ENCODE measurements at places on chromosomes 12 and 14.

- DNase-seq, result no peak
These were observed 160.6 kb downstream of the CAPZA3 start for GRCh38 chr12:18898470-18898869.

DNA sequence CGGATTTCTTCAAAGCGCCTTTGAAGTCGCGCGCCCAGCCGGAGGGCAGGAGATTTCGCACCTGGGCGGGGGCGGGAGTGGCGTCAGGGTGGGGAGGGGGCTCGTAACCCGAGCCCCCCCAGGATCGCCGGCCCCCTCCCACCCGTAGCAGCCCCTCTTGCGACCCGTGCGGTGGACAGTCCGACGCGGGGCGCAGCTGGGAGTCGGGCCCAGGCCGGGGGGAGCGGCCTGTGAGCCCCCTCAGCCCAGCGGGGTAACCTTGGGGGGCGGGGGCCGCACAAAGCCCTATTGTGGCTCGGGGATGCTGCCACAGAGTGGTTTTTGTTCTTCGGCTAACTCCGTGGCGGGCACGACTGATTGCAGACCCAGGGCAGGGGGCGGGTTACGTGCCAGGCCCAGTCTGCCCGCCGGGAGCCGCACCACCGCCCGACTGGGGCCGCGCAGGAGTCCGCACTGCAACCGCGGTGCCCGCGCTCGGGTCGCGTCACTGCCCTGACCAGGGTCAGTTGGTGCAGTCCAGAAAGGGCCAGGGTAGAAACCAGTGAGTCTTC, 4.2 kb upstream of the AAAS start:
- no peak for DNase-seq

DNA sequence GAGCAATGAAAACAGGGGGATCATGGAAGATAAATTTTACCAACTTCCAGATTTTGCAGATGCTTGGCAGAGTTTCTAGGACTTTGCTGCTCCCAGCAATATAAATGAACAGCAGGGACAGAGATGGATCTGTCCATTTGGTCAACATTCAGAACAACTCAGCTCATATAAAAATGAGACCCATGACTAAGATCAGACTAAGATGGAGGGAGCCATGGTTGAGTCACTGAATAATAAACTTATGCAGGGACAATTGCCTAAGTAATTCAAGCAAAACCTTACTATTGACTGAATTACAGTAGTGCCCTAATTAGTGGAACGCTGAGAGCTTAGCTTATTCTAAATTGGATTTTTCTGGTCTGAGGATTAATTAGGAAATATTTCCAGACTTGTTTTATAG, 205.1 kb downstream of the SLC5A8 start:
- DNase-seq, result no peak

DNA sequence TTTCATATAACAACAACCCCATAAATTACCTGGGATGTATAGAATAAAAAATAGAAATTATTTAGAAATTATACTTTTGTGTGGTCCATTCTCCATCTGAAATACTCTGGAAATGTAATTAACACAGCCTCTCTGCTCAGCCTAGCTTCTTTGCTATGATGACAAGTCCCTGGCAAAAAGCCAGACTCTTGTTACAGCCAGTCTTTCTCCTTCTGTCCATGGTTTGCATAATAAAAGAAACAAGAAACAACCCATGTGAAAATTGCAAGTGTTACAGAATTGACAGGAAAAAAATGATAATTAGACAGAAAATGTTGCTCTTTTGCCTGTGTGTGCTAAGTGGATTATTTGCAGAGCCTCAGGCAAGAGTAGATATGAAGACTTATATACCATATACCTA, 61.3 kb downstream of the C12orf50 start:
- no peak for DNase-seq

DNA sequence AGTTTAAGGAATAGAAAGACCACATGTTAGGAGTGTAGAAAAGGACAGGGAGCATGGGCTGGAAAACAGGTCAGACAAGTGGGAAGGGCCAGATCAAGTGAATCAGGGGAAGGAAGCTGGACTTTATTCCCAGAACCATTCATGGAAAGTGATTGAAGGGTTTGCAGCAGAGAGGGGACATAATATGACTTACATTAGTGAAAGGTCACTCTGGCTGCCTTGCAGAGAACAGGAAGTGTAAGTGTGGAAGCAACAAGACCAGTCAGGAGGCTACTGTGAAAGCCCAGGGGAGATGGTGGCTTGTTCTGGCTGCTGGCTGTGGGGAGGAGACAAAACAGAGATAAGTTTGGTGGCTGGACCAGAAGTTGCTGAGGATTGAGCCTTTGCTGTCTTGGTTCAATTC, 69.1 kb downstream of the VCPKMT start:
- no peak for DNase-seq

DNA sequence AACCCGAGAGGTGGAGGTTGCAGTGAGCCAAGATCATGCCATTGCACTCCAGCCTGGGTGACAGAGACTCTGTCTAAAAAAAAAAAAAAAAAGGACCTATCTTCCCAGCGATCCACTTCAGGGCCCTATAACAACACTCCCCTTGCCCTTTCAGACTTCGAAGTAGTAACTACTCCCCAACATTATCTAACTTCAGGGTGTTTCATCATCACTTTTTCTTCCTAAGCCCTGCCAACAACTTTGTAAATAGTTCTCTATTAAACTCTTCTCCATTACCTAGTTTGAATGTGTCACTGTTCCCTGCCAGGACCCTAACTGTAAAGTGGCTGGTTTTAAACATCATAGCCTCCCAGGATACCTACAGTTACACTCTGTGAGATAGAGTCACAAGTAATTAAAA, 220.8 kb downstream of the BTG1 start:
- no peak for DNase-seq

DNA sequence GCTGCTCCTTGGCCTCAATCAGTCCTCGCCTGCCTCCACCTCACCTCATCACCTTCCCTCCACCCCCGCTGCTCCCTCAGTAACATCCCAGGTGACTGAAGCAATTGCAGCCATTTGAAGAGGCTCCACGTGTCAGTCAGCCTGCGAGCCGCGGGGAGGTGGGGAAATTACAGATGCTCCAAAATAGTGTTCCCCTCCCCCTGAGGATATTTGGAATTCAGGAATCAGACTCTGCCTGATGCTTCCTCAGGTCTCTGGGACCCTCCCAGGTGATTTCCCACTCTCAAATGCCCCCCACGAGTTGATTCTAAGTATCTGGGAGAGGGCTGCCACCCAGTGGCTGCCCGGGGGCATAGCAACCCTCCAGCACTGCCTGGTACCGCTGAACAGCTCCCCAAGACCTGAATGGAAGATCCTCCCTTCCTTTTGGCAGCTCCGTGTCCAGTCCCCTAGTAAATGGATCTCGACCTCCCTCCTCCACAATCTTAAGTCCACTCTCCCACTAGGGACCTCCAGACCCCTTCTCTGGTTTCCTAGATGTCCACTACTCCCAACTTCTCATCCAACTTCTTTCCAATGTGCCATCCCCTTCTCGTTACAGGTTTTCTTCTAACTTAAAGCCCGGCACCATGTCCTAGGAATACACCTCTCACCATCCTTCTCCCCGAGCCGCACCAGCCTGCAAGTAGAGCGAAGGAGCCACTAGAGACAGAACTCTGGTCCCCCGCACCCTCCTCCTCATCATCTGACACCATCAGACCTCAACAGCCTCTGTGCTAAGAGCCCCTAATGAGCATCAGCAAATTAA, 1.4 kb upstream of the ASIC1 start:
- DNase-seq, result no peak

DNA sequence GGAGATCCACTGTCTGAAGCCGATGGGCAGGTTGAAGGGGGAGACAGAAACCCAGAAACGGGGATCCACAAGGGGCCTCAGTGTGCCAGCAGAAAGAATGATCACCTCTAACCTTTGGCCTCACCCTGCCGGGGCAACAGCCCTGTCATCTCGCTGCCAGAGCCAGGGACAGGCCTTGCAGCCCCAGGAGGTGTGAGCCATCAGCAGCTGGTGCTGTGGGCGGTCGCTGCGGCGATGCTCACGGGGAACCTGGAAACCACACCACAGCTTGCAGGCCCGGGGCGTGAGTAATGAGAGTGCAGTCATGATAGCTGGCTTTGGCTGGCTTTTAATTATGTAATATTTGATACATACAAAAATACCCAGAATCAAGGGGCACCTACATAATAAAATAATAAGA, 4.7 kb upstream of the TTC7B start:
- DNase-seq, result no peak

DNA sequence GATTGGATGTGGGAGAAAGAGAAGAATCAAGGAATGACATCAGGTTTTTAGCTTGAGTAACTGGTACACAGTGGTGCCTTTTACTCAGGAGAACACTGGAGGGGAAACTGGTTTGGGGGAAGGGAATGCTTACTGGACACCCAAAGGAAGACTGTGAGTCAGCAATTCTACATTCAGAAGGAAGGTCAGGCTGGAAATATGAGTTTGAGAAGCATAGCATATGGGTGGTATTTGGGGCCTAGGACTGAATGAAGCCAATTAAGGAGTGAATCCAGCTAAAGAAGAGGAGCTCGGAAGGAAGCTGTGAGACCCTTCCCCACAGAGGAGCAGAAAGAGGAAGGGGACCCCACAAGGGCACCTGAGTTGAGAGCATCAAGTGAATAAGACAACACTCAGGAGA, 35.4 kb downstream of the DMAC2L start:
- no peak for DNase-seq

GRCh38 chr14:22952418-22952817, 4.5 kb downstream of the HAUS4 start:
- no peak for DNase-seq

DNA sequence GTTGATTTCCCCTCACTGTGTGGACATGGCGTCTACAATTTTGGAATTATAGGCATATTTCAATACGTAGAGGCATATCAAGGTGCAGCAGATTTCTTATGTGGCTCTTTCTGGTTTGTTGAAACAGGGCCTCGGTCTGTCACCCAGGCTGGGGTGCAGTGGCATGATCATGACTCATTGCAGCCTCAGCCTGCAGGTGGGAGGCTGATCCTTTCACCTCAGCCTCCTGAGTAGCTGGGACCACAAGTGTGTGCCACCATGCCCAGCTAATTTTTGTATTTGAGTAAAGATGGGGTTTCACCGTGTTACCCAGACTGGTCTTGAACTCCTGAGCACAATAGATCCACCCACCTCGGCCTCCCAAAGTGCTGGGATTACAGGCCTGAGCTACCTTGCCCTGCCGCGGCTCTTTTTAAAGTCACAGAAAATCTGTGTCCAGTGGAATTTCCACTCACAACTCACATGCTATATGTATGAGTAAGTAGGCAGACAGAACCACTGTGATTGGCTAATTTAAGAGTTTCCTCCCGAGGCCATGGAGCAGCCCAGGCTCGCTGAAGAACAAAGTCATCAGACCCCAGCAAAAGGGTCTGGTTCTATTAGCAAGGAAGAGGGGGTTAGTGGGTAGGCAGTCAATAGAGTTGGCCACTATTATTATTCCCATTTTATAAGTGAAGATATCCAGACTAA, 9.1 kb downstream of the GNG2 start:
- DNase-seq, result no peak

GRCh38 chr14:34072401-34072800, 121.5 kb upstream of the EGLN3 start:
- DNase-seq, result no peak

- DNase-seq, result no peak
These were observed 45.2 kb downstream of the WDHD1 start for GRCh38 chr14:54981698-54982097.

GRCh38 chr12:91327131-91327530, 144.5 kb upstream of the DCN start:
- no peak for DNase-seq

GRCh38 chr12:31928246-31929026, 30.8 kb upstream of the RESF1 start:
- DNase-seq, result no peak

- DNase-seq, result no peak
These were observed 768 bp downstream of the PTPN11 start for GRCh38 chr12:112419297-112420133.

DNA sequence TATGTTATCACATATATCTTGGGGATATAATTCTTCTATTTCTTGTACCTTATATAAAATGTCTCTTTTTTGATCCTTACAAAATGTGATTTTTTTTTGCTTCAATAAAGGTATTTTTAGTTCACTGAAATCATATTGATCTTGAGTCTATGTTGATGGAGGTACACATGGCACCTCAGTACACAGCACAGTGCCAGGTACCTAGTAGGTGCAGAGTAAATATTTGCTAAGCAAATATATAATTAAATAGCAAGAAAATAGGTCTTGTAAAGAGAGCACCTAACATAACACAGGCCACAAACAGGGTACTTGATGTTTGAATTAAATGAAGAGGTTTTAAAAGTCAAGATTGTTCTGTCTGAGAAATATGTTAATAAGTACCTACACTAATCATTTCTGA, 69.7 kb downstream of the CIT start:
- no peak for DNase-seq

DNA sequence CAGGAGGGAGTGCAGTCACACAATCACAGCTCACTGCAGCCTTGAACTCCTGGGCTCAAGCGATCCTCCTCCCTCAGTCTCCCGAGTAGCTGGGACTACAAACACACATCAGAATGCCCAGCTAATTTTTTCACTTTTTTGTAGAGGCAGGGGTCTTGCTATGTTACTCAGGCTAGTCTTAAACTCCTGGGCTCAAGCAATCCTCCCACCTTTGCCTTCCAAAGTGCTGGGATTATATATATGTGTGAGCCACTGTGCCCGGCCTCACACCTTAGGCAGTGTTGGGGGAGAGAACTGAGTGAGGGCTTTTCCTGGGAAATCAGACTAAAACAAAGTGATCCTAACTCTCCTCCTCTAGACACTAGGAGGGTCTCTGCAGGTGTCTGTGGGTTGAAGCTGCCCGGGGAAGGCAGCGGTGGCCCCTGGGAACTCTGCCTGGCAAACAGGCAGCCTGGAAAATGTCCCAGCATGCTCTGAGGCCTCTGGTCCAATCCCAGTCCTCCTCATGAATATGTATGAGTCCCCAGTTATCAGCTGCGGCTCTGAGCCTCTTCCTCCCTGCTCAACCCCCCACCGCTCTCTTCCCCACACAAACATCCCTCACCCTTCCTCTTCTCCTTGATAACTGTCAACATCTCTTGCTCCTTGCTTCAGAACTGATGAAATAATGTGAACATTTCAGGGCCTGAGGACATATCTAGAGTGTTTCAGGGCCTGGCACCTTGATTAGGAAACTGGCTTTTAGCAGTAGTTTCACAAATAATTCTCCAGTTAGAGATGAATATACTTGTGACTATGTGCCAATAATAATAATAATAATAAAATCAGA, 7.9 kb upstream of the NAA25 start:
- DNase-seq, result peak; percentile 69

DNA sequence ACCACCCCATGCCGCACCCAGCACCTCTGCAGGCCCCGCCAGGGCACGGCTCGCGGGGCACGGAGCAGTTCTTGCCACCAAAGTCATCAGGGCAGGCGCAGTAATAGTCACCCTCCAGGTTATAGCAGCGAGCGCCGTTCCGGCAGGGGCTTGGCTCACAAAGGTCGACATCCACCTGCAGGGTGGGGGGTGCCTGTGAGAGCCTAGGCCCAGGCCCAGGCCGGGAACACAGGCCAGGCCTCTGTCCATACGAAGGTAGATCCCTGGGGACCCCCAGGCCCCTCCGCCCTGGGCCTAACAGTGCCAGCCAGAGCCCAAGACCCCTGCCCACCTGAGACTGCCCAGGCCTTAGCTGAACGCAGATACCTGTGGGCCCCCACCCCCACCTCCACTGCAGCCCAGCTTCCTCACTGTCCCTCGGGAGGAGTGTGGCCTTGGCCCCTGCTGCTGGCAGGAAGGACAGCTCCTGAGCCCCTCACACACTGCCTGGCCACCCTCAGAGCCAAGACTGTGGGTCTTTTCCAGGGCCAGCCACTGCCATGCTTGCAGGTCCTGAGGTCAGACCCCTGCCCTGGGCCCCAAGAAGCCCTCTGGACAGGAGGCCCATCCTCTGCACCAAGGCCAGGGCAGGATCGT, 19.3 kb downstream of the JAG2 start:
- DNase-seq, result no peak

Data from CMK (cell line).